Cerebellar nuclear complex (tissue), 1 donor: ENCODE measurements at places on chromosomes 16 and 17.

GRCh38 chr17:51709694-51710633, 448.6 kb downstream of the CA10 start:
- DNase-seq = no peak

DNA sequence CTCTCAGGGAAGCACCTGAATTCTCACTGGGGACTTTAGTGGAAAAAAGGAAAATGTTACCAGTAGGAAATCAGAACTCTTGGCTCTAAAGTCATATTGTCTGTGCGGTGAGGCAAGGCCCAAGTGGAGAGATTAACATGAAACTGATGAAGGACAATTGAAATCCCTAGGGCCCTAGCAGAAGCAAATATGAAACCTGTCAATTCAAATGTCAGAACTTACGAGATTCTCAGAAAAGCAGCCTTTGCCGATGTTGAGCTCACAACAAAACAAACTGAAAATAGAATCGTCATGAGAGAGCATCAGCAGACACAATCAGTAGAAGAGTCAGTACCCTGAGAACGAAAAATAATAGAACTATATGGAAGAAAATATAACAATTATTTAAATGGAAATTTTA, 108.8 kb downstream of the ELAC2 start:
- no peak for DNase-seq

- no peak for DNase-seq
Measured at GRCh38 chr17:40157973-40158372, 17.6 kb downstream of the CASC3 start.

GRCh38 chr17:63153488-63153887, 187.5 kb downstream of the TANC2 start:
- no peak for DNase-seq

DNA sequence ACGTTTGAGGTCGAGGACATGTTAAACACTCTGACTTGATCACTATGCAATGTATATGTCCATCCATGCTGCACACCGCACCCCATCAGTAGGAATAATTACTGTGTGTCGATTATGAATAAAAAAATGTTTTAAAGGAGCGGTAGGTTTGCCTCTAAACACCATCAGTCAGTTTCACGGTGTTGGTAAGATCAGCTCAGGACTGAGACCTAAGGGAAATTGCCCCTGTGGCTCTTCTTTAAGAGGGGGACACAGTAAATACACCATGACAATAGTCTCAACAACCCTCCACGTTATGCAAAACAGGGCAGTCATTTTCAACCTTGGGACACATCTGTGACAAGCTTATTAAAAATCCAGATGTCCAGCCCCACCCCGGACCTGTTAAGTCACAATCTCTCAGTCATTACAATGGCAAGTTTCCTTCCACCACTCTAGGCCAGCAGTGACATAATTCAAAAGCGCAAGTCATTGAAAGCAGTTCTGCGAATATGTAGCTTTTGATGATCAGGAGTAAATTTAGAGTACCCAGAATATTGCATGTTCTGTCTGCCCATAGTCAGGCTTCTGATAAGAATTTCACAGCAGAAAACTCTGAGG, 1.2 kb downstream of the ATMIN start:
- DNase-seq = no peak

GRCh38 chr17:39604911-39605491, 2.7 kb downstream of the NEUROD2 start:
- DNase-seq = no peak

GRCh38 chr17:17946093-17946492, 26.1 kb downstream of the TOM1L2 start:
- DNase-seq = no peak

DNA sequence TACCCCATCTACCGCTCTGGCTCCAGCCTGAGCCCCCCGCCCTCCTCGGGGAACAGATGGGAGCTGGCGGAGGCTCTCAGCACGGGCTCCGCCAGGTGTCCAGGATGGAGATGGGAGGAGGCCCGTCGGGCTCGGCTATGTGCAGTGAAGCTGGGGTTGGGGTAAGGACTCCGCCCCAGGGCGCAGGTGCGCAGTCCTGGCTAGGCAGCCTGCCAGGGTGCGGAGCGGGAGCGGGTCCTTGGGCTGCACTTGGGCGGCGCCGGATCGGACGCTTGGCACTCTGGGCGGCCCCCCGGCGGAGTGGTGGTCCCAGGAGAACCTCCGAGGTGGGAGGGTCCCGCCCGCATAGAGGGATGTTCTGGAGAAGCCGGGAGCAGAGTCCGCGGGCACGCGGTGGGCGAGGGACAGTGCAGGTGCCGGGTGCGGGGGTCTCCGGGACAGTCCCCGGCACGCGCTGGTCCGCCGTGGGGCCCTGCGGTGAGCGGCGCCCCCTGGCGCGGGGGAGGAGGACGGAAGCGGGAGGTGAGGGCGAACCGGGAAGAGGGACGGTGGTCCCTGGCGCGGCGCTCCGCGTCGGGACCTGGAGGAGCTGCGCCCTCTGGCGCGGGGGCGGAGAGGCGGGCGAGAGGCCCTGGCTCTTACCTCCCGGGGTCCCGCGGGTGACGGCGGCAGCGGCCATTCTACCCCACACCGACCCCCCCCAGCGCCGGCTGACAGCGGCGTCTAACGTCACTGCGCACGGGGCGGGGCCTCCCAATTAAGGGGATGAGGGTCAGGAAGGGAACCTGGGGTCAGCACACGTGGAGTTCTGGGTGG, at the start of gene CAMTA2:
Gene CAMTA2, minus strand, starts transcription at position 725 of the 816 bp plus-strand sequence. CDS start 1,453 bp downstream, outside the sequence.
- no peak for DNase-seq

GRCh38 chr17:17134957-17135333, 71.2 kb downstream of the PLD6 start:
- DNase-seq = no peak

GRCh38 chr17:77117415-77117814, 23.4 kb upstream of the SEC14L1 start:
- no peak for DNase-seq

DNA sequence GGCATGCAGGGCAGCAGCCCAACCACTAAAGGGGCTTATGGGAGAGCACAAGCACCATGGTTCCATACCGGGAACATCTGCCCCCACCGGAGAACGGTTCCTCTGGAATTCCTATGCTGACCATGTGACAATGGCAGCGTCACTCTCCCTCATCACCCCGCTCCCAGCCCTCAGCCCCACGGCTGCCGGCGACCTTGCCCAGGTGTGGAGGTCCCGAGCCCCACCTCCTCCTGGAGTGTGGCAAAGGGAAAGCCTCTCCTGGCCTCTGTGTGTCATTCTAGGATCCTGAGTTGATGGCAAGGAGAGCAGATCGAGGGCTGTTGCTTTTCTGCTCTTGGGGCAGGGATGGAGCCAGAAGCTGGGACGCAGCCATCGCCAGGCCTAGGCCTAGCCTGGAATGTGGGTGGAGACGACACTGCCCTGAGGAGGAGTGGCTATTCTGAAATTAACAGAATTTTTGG, 17.8 kb upstream of the RNPS1 start:
- no peak for DNase-seq

DNA sequence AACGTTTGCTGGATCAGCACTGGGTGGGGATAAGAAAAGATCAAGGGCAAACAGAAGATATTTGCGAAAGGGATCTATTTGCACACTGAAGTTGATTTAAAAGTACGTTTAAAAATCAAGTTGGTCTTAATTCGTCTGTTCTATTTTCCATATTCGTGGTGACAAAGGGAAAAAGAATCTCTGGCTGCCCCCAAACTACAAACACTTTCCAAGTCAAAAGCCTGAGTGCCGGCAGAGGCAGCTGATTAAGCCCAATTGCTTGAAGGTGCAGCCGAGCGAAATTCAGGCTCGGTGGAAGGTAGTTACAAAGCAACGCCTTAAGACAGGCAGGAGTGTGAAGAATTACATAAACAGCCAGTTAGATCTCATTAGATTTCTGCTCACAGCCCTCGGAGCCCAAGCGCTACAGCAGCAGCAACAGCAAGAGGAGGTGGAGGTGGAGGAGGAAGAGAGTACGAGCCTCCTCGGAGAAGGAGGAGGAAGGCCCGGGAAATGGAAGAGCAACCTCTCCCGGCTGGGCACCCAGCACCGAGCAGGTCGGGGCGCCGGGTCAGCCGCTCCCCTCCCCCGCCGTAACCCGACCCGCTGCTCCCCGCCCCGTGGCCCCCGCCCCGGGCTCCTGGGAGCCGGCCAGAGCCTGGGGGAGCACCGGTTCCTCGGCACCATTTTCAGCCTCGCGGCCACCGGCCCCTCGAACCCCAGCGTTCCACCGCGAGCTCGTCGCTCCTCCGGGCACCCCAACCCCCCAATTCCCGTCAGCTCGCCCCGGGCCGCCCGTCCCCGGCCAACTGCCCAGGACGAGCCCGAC, 890 bp downstream of the TOB1 start:
- no peak for DNase-seq

DNA sequence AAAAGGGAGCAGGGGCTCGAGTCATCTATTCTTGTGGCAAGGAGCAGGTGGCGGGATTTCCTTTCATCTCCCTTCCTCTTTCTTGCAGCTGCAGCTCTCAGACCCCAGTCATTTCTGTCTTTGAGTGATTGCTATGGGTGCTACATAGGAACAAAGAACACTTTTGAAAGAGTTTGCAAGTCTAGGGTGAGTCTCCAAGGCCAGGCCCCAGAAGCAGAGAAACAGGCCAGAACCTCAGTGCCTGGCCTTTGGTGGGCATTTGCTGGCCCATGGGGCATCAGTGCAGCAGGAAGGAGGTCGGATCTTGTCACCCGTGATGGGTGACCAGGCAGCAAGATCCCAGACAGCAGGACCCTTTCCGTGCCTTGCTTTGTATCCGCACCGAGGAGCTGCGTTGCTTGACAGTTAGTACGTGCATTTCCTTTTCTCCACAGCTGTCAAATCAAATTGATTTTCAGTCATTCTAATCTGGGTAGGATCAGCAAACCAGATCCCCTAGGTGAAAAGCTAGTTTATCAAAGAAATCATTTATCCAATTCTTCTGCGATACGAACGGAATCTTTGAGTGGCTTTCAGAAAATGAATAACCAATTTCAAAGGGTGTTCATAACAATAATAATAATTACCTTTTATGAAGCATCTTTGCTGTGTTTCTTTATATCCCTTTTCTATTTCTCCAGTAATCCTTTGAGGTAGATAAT, 244.6 kb upstream of the MAF start:
- no peak for DNase-seq

DNA sequence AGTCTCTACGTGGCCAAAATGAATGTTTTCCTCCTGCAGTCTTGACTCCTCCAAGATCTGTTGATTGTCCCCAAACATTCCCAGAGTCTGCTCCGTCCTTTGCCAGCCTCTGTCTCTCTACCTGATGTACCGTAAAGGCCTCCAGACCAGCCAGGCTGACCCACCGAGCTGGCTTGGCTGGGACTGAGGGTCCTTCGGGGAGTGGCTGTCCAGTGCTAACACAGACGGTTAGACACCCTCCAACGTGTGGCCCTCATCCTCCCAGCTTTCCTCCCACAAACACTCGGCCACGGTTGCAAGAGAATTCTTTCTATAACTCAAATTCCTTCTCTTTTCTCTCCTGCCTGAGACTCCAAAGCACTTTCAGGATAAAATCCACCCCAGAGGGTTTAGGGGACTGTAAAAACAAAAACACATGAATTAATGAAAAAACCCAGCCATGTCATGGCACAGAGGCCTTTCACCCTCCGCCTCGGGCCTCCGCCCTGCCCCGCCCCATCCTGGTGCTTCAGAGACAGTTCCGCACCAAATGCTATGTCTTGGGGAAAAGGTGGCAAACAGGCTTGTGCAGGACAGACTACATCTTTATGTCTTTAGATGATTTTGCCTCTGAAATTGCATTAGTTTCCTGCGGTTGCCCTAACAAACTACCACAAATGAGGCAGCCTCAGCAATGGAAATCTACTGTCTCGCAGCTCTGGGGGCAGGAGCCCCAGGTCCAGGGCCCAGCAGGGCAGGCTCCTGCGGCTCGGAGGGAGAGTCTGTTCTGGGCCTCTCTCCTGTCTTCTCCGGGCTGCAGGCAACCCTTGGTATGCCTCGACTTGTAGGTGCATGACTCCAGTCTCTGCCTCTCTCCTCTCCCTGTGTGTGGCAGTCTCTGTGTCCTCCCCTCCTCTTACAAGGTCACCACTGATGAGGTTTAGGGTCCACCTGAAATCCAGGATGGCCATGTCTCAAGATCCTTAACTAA, 72.5 kb upstream of the CBX4 start:
- DNase-seq = no peak

GRCh38 chr17:63592797-63593196, 7.9 kb upstream of the TACO1 start:
- no peak for DNase-seq

- DNase-seq = no peak
Measured at GRCh38 chr17:6494239-6494941, 50.1 kb downstream of the PIMREG start.

- DNase-seq = no peak
Measured at GRCh38 chr16:89297910-89298545, 80.5 kb downstream of the ZNF778 start.

- DNase-seq = no peak
Measured at GRCh38 chr16:74997042-74997491, 1.8 kb upstream of the ZNRF1 start.

GRCh38 chr17:71535321-71535720, 585.5 kb upstream of the SOX9 start:
- DNase-seq = no peak

- DNase-seq = no peak
Measured at GRCh38 chr17:27495460-27495859, 39.2 kb downstream of the KSR1 start.

DNA sequence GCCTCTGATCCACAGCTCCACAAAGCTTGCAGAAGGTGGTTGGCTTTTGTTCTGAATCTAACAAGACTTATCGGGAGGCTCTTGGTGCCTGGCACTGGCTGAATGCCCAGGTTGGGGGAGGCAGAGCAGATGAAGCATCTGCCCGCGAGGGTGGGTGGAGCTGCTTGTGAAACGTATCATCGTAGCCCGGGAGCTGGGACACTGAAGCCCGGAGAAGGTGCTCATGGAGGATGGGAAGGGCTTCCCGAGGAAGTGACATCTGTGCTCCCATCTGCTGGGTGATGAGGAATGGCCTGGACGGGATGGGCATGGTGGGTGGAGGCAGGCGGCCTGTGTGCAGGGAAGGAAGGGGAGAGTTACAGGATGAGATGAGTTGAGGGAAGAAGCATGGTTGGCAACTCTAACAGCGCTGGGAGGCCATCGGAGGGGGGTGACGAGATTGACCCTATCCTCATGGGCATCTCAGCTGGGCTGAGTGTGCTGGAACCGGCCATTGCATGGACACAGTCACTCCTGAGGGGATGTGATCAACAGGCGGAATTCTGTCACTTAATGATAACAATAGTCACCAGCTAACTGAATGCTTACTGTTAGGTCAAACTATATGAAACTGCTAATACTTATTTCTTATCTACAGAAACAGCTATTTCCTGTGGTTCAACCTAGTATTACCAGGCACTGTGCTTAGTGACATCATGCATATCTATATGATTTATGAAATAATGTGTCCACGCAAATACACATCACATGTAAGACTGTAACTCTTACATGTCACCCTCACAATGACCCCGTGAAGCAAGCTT, 102.7 kb downstream of the ABCC6 start:
- peak; percentile 13 for DNase-seq

GRCh38 chr16:17469011-17469740, 1.6 kb downstream of the XYLT1 start:
- no peak for DNase-seq
